ENCODE measurements at places on chromosomes 2 and 18.

DNA sequence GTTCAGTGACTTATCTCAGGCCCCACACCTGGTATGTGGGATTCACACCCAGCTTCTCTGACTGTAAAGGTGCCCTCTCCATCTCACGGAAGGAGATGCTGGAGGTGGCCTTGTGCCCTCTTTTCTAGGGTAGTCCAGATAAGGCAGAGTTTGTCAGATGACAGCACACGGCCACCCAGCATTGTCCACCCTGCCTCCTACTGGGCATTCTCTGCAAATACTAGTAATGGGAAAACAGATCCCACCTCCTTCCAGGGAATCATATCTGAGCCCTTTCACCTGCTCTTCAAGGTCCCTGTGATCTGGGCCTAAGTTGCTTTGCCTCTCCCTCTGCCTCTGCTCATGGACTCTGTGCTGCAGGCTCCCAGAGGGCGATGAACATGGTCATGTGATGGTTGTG lies 214.7 kb downstream of the CLIP4 start:
- peak; percentile 8 for DNase-seq

DNA sequence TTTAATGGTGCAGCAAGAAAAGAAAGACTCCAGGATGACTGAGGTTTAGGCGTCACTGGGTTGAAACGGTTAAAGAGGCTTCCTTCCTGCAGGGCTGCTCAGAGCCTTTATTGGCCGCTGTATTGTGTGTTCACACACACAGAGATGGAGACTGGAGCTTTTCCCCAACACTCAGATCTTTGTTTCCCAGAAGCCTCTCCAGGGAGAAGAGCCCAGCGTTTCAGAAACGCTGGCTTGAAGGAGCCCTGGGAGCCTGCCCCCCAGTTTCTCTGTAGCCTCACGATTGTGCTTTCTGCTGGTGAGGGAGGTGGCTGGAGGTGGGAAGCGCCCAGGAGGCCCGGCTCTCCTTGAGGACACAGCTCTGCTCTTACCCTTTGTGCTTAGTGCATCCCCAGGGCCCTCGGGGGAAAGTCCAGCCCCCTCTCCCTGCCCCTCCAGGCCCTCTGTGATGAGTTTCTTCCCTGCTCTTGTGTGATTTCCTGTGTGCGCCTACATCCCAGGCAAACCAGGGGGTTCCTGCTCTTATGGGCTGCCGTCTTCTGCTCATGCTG lies 37.1 kb downstream of the RRM2 start:
- no peak for DNase-seq

DNA sequence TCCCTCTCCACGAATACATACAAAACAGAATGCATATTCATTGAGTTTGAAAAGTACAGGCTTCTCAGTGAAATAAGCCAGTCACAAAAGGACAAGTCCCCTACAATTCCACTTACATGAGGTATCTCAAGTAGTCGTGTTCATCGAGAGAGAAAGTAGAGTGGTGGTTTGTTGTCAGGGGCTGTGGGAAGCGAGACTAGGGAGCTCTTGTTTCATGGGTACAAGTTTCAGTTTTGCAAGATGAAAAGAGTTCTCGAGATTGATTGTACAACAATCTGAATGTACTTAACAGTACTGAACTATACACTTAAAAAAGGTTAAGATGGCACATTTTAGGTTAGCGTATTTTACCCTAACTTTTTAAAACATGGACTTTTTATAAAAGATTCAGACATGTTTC lies 71.5 kb upstream of the TTC39C start:
- no peak for DNase-seq

DNA sequence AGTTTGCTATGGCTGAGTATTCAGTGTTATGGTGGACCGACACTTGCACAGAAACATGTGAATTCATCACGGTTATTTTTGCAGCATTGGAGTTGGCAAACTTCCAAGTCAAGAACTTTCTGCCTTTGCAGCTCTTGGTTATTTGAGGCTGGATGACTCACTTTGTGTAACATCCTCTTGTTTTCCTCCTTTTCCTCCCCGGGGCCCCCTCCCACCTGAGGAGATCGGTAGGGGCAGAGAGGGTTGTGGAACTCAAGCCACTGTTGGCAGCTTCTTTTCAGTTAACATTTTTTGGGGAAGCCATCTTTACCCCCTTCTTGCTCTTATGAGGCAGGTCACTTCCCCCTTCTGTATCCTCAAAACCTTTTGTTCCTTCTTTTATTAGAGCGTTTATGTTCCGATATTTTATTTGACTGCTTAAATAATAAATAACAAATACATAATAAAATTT lies 48.6 kb downstream of the DDX1 start:
- peak; percentile 72 for DNase-seq

- DNase-seq = no peak
Observed at GRCh38 chr2:96909611-96910021, 39.7 kb upstream of the SEMA4C start.

GRCh38 chr2:36369716-36370115 lies 14.1 kb downstream of the CRIM1 start:
- no peak for DNase-seq

DNA sequence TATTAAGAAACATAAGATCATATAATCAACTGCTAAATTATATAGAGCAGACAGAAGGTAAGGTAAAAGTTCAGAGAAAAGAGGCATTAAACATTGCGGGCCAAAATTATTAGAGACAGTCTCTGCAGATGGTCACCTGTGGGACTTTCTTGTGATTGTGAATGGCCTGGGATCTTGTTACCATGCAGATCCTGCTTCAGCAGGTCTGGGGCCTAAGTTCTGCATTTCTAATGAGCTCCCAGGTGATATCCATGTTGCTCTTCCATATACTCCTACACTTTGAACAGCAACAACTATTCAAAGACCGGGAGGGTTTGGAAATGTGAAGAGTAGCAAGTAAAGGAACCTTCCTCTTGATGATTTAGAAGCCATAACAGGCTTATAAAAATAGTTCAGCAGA lies 8.5 kb upstream of the ETAA1 start:
- no peak for DNase-seq

GRCh38 chr2:179251870-179252269 lies 12.8 kb downstream of the SESTD1 start:
- peak; percentile 15 for DNase-seq

DNA sequence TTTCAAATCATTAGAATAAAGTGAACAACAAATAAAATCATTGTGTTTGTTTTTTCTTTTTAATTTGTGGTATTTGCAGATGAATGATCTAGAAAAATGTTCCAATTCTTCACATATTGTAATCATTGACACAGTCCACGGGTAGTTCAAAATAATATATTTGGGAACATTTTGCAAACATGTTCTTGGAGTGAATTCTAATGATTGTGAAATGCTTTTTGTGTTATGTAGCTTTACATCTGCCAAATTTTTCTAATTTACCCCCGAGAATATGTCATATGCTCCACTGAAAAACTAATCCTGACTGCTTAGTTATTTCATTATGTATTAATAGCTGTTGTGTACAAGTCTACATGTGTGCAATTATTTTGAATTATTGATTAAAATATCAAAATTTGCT lies 1468.4 kb upstream of the NXPH2 start:
- no peak for DNase-seq

- DNase-seq = no peak
Observed at GRCh38 chr2:120986898-120987650, 251.4 kb downstream of the GLI2 start.

DNA sequence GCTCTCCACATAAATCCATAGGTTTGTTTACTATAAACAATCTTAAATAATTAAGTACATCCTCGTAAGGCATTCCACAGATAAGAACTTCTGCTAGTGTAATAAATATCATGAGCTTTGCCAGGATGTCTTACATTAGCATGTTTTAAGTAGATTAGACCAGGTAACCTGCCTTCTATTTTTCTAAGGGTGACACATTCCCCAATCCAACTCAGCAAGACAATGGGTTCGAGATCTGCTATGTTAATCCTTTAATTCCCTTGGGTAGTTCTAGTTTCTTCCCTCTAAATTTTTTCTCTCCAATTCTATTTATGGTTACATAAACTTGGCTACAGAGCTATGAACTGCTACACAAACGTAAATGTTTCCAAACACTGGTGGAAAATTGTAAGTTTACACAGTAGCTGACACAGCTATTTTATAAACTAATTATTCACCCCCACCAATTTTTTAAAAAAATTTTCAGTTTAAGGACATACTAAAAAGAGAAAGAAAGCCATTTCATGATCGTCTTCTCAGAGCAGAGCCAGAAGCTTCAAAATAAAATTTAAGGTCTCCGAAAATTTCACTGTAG lies 386.5 kb upstream of the SLC39A10 start:
- DNase-seq = no peak

DNA sequence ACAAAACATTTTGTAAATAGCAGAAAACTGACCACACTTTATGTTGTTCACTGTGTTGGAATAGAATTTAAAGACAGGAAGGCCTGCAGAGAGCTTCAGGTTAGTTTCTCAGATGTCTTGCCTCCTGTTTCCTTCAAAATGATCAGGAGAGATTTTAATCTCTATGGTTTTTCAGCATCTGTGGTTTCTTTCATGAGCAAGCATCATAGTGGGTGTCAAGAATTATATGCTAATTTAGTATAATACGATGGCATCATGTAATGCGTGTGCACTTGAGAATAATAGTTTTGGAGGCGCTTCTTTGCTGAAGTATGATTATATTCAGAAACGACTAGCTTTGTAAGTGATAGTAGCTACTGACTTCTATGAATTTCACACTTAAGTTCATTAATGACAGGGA lies 149.9 kb downstream of the PLCL1 start:
- no peak for DNase-seq

- DNase-seq = no peak
Observed at GRCh38 chr2:197666277-197666676, 9.1 kb downstream of the RFTN2 start.

DNA sequence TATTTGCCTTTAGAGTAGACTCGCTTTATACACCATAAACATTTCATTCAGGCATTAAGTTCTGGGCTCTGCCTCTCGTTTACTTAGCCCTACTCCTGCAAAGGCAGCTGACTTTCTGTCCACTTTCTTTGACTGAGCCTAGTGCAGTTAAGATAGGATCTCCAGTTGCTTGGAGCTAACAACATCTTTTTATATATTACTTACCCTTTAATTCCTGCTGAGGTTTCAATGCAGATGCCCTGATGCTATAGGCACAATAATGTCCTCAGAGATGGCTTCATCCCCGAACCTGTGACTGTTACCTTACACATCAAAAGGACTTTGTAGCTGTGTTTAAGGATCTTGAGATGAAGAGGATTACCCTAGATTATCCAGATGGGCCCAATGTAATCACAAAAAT lies 505.8 kb upstream of the TNP1 start:
- DNase-seq = no peak

DNA sequence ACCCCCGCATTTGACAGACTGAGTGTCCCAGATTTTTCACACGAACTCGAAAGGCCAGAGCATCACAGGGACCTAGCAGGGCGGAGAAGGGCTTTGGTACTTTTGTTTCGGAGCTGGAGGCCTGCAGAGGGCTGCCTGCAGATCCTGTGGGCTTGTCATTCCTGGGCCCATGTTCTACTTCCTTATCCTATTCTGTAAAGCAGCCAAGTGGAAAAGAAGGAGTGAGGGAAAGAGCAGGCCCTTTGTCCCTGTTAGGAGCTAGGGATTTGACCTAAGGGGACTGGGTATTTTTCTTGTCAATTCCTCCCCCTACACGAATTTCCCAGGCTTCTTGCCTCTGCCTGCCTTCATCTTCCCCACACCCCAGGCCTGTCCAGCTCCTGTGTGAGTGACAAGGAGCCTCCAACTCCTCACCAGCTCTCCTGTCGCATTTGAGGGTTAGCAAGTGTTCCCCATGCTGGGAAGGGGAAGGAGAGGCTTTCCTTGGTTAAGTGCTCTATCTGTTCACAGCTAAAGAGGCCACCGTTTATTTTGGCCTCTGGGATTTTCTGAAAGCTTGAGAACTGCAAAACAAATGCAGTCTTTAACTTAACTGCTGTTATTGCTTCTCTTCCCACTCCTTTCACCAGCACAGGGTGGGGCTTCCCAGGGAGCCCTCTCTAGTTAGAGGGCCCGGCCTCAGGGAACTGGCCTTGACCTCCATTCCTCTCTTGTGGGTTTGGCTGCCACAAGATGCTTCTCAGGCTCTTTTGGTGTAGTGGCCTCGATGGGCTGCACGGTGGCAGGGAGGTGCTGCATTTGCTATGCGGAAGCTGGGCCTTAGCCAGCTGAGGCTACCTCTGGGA lies 61.2 kb downstream of the SGPP2 start:
- DNase-seq = no peak

DNA sequence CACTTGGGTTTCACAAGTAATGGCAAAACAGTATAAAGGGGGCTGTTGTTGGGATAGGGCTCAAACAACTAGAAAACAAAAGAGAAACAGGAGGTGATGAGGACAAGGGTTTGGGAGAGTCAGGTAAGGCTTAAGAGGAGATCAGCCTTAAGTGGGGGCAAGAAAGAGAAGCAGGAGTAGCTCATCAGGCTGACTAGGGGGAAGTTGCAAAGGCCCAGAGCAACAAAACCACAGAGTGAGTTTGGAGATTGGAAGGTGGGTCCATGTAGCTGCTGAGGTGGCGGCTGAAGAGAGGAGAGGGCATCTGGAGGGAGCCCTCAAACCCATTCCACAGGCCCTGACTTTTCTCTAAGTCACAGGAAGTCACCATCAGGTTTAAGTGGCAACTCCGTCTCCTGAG lies 126.0 kb downstream of the MREG start:
- DNase-seq = no peak

DNA sequence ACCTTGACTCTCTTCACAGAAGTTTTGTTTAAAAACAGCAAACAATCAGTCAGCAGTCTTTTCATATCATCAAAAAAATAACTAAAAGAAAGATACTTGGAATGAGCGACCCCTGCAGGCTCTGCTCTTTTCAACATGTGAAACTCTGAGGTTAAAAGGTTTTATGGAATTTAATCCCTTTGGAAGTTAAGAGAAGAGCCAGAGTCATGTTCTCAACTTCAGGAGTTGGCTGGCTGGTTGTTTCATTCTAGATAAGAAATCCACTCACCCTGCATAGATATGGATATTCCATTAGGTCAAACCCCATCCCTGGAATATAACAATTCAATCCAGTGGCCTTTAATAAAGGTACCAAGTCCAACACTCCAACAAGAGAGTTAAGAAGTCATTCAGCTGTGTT lies 115.6 kb upstream of the RMDN2 start:
- peak; percentile 76 for DNase-seq

DNA sequence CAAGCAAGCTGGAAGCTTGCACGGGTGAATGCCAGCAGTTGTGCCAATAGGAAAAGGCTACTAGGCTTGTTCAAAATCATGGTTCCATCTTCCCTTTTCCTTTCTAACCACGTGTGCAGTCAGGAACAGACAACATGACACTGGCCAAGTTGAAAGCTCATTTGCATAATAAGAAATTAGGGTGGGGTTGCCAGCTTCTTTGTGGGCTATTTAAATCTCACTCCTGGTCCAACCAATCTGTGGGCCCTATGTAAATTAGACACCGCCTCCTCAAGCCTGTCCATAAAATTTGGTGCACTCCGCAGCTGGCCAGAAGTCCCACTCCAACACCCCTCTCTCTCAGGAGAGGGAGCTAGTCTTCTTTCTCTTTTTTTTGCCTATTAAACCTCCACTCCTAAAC lies 1948.4 kb upstream of the PIK3C3 start:
- DNase-seq = no peak

GRCh38 chr2:195646424-195646823 lies 10.6 kb upstream of the SLC39A10 start:
- DNase-seq = no peak

Data from ELR (cell line).